ENCODE measurements at places on chromosomes 1 and 21.

GRCh38 chr1:47659146-47659545 lies 221.3 kb downstream of the FOXD2 start:
- no peak for DNase-seq

- DNase-seq: no peak
These were observed 3.7 kb upstream of the ID3 start for GRCh38 chr1:23563003-23563402.

- DNase-seq: no peak
These were observed at the start of gene AGPAT3 for GRCh38 chr21:43864962-43865539. Gene AGPAT3 (plus strand): TSS chr21:43865223. CDS start chr21:43959682, 94,459 bp downstream.

DNA sequence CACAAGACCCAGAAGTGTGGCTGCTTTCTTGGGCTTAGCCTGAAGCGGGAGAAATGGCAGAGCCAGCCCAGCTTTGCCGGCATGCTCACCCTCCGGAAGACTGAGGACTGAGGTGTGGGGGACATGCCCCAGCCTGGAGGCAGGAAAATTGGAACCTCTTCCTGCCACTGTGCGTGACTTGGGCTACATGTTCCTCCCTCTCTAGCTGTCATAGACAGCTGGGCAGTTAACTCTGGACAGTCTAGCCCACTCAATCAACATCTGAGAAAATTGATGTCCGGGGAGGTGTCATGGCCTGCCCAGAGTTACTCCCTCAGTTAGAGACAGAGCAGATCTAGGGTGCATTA lies 59.7 kb downstream of the UBE2T start:
- DNase-seq: peak; percentile 14

GRCh38 chr1:98405581-98406074 lies 255.9 kb upstream of the SNX7 start:
- no peak for DNase-seq

- DNase-seq: no peak
These were observed at the start of gene DSCAM for GRCh38 chr21:40846587-40847411. Gene DSCAM (minus strand): TSS chr21:40847158. CDS start chr21:40846661, 497 bp downstream.

DNA sequence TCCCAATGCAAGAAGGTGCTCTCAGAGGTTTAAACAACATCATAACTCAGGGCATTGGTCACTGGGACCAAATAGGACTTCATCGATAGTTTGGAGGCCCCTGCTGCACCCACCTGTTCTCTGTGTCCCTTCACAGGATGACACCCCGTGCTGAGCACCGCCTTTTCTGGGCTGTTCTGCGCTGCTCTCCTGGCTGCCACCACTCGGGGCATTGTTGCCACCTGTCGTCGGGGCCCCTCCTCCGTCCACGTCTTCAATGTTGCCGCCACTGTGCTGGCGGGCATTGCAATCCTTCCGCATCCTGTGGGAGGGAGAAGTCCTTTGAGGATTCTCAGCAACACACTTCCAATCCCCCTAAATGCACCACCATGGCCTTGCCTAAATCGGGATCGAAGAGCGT lies 47.7 kb downstream of the NTPCR start:
- no peak for DNase-seq

DNA sequence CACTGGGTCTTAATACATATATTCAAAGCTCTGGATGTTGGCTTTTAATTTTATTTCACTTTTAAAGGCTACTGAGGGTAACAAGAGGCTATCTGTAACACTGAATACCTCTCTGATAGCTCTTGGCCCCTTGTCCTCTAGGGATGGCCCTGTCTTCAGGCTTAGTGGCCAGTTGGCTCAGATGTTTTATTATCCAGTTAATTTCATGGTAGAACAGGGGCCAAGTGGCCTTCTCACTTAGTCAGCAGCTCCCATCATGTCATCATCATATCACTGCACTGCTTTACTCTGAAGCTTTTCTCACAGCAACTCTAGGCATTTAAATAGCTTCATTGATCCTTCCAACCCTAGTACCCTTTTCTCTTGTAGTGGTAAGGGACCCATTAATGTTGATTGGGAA lies 40.2 kb upstream of the MACF1 start:
- no peak for DNase-seq

DNA sequence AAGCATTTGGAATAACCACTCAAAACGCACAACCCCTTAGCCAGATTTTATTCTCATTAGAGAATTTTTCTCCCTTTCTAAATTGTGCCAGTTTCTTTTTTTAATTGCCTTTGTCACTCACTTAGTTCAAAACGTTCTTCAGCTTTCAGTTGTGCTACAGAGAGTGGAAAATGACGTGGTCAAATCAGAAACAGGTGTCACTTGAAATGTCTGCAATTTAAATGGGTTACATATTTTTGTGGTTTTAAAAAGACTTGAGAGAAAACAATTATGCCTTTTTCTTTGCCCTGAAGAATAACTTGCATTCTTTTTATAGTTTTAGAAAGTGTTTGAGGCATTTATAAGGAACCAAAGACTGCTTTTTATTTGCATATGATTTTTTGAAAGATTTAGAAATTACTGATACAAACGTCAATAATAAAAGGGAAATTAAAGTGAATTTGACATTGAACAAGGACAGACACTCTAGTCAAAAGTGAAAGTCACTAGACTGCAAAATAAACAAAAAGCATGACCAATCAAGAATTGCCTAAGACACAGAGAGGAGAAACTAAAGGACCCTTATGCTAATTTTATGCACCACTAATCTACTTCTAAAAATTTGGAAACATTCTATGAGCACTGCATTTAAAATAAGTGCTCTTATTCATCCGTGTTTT lies 191.0 kb downstream of the TPR start:
- DNase-seq: no peak

- DNase-seq: no peak
These were observed 2.5 kb downstream of the TFF3 start for GRCh38 chr21:42312626-42313104.

DNA sequence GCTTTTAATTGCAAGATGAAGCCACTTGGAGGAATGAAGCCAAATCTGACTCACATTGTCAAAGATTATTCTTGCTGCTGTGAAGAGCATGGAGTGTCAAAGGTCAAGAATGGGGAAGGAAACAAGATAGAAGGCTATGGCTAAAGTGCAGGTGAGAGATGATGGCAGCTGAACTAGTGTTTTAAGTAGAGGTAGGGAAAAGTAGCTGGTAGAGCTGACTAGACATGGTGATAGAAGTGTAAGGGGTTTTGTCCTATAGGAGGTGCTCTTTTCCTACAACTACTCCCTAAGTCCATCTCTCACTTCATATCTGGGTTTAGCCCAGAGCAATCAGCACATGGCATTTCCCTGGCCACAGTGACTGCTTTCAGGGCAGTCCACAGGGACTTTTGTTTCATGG lies 11.8 kb downstream of the UBE2T start:
- DNase-seq: no peak

GRCh38 chr21:46457801-46458314 lies 833 bp upstream of the DIP2A start:
- DNase-seq: no peak

DNA sequence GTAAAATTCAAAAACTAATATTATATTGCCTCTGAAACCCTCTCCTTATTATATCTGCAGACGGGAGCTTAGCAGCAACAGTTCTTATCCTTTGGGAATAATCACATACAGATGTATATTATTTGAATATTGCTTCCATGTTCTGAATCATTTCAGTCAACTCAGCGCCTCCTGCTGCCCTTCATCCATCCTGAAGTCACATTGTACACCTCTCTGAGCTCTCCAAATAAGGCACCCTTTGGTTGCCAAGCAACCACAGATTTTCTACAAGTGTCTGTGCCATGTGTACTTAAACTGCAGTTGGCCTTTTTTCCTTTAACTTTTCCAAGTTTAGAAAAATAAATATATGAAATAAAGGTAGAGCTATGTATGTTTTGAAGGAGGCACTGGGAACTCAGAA lies 384.3 kb downstream of the LRRIQ3 start:
- DNase-seq: no peak

DNA sequence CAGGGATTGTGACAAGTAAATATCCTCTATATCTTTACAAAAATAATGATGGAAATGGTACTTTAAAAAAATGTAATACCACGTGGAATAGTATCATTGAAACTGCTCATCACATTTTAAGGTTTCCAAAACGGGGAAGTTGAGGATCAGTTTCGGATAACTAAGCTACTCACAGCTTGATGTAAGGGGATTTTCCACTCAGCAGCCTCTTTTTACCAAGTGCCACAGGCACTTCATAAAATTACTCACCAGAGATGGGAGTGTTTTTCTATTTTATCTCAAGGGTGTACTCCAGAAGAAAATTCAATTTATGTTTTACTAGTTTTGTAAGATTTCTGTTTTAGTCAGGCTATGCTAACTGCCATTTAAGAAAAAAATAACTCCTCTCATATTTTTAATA lies 91.7 kb downstream of the TPR start:
- DNase-seq: no peak

- DNase-seq: no peak
These were observed 13.4 kb downstream of the RTCA start for GRCh38 chr1:100279358-100279923.

GRCh38 chr1:78141531-78142231 lies 95.9 kb downstream of the GIPC2 start:
- DNase-seq: no peak

DNA sequence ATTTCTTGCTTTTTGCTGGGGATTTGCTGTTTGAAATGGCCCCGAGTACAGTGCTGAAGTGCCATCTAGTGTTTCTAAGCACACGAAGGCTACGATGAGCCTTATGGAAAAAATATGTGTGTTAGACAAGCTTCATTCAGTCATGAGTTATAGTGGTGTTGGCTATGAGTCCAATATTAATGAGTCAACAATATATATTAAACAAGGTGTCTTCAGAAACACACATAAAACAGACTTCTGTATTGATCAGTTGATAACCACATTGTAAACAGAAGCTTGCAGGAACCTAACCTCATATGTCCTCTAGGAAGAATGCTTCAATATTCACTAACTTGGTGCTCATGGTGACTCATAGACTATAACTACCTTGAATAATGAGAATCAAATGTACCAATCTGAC lies 1.7 kb upstream of the GJB5 start:
- no peak for DNase-seq

DNA sequence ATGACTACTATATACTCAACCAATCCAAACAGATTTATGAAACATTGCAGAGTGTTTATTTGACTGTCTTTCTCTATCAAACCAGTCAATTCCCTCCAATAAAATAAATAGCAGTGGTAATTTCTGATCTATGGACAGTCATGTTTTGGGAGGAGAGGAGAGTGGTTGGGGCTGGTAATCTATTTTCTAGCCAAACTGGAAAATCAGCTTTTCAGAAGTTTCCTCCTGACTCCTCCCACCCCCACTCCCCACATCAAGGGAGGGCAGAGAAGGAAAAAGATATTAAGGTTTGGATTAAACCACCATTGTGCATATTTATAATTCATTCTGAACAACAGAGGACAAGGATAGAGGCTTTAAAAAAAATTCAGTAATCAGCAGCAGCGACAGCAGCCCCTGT lies 69.4 kb upstream of the SOX13 start:
- DNase-seq: no peak

GRCh38 chr21:40964691-40965090 lies 117.7 kb upstream of the DSCAM start:
- DNase-seq: no peak

- DNase-seq: peak; percentile 29
These were observed 2.5 kb downstream of the WNT9A start for GRCh38 chr1:227944931-227945890.

- DNase-seq: no peak
These were observed 12.4 kb downstream of the PSEN2 start for GRCh38 chr1:226882631-226883409.

DNA sequence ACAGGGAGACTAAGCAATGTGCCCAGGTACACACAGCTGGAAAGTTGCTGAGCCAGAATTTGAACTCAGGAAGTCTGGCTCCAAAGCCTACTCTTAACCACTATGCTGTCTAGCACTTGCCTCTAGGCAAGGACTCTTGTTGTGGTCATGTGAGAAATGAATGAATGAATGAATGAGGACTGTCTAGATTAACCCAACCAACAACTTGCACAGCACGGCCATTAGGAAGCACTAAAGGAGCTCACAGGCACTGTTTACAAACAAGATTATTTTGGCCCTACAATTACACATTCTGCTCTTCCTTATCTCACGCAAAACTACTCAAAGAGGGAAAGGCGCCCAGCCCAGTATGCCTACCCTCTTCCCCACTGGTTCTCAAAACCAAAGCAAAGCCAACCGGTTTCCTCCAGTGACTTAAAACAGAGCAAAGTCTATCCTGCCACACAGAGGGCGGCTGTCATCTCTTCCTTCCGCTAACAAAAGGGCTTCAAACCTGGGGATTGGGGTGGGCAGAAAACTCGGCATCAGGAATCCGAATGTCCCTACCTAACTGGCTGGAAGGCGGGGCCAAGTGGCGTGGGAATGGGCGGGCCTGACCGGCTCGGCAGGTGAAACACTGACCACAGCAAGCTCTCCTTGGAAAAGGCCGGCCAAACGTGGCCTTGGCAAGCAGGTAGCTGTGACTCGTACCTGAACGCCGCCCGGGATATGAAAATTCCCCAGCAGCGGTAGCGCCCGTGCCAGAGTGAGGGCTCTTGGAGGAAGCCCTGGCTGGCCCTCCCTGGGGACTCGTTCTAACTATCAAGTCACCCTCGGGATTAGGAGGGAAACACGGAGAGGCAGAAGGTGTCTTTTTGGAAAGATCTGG lies 948 bp downstream of the STK40 start:
- DNase-seq: peak; percentile 77

DNA sequence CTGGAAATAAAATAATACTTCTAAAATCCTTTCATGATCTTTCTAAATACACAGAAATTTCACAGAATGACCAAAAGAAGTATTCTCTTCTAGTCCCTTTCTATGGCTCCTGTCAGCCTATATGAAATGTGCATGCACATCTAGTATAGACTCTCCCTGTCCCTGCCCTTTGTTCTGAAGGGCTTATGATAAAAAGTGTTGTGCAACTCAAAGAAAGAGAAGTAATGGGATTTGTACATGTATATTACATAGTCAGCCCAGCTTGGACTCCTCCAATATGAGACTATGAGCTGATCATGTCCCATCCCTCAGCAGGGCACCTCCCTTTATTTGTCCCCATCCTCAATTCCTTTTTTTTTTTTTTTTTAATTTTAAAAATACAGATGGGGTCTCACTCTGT lies 42.1 kb upstream of the LAX1 start:
- no peak for DNase-seq

DNA sequence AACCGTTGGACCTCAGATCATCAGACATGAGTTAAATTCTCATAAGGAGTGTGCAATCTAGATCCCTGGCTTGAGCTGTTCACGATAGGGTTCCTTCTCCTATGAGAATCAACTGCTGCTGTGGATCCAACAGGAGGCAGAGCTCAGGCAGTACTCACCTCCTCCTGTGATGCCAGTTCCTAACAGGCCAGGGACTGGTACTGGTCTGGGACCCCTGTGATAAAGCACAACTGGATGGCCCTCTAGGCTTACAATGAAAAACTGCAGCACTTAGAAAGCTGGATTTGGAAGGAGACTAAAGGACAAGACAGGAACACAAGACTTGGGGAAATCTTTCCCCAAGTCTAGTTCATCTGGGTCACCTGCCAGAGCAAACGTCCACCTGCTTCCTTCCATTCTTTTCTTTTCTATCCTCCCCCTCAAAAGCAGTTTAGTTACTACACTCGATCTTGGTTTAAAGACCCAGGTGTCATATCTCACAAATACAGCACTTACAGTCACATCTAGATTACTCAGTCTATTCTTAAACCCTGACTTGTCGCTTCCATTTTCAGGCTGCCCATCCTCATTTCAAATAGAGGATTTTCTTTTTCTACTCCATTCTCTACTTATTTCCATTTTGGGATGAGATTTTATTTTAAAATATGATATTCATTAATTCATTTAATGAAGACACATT lies 59.8 kb downstream of the PTPN14 start:
- no peak for DNase-seq

All from RWPE2 (cell line).